ENCODE measurements at places on chromosomes 12 and 14. TPM values are rescaled to one million over a fixed set of nuclear protein-coding genes. Genes with fewer than 3 reads are reported as not detected.

CLEC6A gene
- not detected for total RNA-seq

- DNase-seq, result no peak
Observed at GRCh38 chr14:49598189-49598484, 603 bp upstream of the LRR1 start.

OXA1L gene
- total RNA-seq, result 99.3 TPM

HOXC10 gene
- not detected for total RNA-seq

PYGL gene
- total RNA-seq, result 91.0 TPM

GRCh38 chr14:102644523-102644922 is 52.1 kb downstream of the RCOR1 start:
- no peak for DNase-seq

HOXC9 gene
- 2.0 TPM for total RNA-seq

Measured in omental fat pad (tissue), 4 donors.